ENCODE measurements at places on chromosomes 7 and 10.

DNA sequence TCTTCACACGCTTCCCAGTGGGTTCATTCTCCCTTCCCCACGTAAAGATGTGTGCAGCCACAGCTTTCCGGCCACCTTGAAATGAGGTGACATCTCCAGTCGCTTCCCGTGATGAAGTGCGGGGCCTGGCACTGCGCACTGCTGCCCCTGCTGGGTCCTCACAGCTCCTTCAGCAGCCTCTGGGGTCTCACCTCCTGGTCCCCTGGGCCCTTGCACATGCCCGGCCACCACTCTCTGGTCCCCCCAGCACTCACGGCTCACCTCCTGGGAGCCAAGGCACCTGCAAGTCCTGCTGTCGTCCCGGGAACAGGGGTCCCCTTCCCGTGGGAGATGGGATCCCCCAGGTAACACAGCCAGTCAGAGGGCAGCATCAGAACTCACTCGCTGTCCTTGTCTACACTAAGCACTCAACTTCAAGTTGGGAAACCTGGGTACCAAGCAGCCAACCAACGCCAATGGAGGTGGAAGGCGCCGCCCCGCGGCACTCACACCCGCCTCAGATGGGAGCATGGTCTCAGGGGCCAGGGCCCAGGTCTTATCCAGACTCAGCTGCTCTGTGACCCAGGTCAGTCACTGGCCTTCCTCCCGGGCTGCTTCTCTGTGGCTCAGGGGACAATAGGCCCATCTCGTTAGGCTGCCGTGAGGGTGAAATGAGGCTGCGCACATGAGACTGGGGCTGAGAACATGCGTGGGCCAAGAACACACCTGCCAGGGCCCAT, 176.2 kb downstream of the PTPRN2 start:
- no peak for DNase-seq

- no peak for DNase-seq
Observed at GRCh38 chr10:117761695-117762094, 219.1 kb downstream of the EMX2 start.

DNA sequence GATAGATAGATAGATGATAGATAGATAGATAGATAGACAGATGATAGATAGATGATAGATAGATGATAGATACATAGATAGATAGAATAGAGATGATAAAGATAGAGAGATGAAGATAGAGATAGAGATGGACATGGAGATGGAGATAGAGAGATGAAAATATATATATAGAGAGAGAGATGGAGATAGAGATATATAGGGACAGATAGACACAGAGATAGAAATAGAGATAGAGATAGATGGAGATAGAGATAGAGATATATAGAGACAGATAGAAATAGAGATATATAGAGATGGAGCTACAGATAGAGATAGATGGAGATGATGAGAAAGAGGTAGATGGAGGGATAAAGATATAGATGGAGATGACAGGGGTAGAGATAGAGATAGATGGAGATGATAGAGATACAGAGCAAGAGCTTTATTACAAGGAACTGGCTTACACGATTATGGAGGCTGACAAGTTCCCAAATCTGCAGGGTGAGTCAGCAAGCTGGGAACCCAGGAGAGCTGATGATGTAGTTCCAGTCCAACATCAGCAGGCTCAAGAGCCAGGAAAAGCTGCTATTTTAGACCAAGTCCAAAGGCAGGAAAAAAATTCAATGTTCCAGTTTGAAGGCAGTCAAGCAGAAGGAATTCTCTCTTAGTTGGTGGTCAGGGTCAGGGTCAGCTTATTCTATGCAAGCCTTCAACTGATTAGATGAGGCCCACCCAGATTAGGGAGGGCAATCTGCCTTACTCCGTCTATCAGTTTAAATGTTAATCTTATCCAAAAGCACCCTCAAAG, 37.1 kb downstream of the CAV1 start:
- DNase-seq = no peak

- no peak for DNase-seq
Observed at GRCh38 chr7:100565133-100565571, 8.5 kb downstream of the SAP25 start.

DNA sequence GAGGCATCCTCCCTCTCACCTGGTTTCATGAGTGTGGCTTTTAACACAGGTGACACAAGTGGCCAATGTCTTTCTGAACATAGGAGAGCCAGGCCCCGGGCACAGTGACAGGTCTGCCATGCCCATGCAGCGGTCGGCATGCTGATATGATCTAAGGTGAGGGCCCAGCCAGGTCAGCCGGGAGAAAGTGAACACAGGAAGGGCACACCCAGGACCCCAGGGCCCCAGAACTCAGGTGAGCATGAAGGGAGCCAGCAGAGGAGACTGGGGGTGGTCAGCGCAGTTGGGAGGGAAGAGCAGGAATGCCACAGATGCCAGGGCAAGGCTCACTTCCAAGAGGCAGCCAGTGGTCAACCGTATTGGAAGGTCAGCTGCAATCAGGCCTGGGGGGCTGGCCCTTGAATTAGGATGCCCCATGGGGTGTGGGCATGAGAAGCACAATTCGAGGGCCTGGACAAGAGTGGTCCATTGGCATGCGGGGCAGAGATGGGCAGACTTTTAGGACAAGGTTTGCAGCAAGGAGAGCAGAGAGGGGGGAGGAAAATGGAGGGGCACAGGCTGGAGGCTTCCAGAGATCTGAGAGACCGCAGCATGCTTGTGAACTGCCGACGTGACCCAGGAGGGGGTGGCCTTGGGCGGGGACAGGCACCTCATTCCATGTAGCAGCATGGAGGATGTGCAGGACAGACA, 3.9 kb upstream of the INPP5A start:
- no peak for DNase-seq

GRCh38 chr7:51316262-51316665, 345 bp downstream of the COBL start:
- no peak for DNase-seq

DNA sequence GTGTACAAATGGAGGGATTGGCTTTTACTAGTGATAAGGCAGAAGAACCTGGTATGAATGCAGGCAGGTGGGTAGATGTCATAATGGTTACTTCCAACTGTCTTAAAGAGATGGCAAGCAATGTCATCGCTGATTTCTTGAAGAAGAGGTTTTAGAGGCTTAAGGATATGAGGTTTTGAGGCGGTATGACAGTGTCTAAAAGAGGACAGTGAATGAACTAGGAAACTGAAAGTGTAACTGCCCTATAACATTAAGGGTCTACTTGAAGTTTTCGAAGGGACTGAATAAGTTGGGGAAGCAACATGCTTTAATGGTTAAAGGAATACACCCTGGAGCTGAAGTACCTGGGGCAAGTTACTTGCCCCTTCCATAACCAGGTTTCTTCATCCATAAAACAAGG, 70.9 kb downstream of the NDUFB2 start:
- no peak for DNase-seq

GRCh38 chr10:43809211-43809930, 160.7 kb upstream of the ZNF32 start:
- DNase-seq = peak; percentile 88

- no peak for DNase-seq
Observed at GRCh38 chr7:111242141-111242755, 151.3 kb downstream of the LRRN3 start.

GRCh38 chr10:78925800-78926319, 142.9 kb upstream of the ZMIZ1 start:
- peak; percentile 30 for DNase-seq

DNA sequence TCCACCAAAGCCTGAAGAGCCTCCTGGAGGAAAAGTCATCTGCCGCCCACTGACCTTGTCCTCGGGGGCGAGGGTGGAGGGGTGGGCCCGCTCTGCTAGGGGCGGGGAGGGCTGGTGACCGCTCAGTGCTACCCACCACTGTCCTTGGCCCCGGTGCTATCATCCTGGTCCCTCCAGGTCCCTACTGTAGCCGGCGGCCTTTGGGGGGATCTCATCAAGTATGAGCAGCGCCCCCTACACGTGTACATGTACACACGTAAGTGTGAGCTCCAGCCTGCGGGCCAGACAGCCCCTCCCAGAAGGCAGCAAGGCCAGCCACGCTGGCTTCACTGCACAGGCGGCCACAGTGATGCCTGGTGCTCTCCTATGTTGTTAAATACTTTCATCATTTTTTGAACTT, 19.6 kb downstream of the TTYH3 start:
- no peak for DNase-seq

GRCh38 chr7:732094-732541, 5.0 kb upstream of the PRKAR1B start:
- no peak for DNase-seq

DNA sequence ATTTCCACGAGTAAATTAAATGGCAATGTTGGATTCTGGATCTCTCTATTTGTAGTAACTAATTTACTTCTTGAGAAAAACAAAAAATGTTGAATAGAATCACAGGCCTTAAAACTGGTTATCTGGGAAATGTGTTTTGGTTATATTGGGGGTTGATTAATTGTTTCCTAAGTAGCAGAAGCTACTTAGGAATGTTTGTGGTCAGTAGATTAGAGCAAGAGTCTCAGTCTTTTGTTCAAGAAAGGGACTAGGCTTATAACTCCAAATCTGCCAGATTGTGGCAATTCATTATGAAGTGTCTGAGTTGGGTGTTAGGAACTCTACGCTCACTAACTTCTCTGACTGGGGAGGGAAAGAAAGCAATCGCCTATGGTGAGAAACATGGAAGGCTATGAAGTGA, 244.3 kb upstream of the PHYHIPL start:
- DNase-seq = no peak

- DNase-seq = no peak
Observed at GRCh38 chr7:47266131-47266706, 315.7 kb downstream of the TNS3 start.

GRCh38 chr10:71396084-71396710, 523 bp upstream of the CDH23 start:
- DNase-seq = no peak

GRCh38 chr7:67619175-67619574, 622.5 kb downstream of the TYW1 start:
- no peak for DNase-seq

GRCh38 chr10:116125180-116125579, 147.8 kb downstream of the GFRA1 start:
- no peak for DNase-seq

DNA sequence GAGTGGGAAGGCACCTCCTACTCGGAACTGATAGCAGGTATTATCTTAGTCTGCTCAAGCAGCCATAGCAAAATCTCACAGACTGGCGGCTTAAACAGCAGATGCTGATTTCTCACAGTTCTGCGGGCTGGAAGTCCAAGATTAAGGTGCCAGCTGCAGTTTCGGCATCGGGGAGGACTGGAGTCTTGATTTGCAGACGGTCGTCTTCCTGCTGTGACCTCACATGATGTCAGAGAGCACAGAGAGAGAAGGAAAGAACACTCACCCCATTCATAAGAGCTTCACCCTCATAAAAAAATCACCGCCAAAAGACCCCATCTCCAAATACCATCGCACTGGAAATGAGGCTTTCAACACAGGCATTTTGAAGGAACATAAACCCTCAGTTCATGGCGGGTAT, 216.5 kb upstream of the PITRM1 start:
- no peak for DNase-seq

GRCh38 chr10:101061624-101062231, at the start of gene KAZALD1:
Gene KAZALD1 (plus strand): TSS chr10:101061989. CDS start chr10:101062593, 604 bp downstream.
- DNase-seq = no peak

GRCh38 chr7:26038201-26038990, 113.6 kb upstream of the NFE2L3 start:
- DNase-seq = no peak

All from HFF-Myc (cell line).